ENCODE measurements at places on chromosomes 12 and 14.

DNA sequence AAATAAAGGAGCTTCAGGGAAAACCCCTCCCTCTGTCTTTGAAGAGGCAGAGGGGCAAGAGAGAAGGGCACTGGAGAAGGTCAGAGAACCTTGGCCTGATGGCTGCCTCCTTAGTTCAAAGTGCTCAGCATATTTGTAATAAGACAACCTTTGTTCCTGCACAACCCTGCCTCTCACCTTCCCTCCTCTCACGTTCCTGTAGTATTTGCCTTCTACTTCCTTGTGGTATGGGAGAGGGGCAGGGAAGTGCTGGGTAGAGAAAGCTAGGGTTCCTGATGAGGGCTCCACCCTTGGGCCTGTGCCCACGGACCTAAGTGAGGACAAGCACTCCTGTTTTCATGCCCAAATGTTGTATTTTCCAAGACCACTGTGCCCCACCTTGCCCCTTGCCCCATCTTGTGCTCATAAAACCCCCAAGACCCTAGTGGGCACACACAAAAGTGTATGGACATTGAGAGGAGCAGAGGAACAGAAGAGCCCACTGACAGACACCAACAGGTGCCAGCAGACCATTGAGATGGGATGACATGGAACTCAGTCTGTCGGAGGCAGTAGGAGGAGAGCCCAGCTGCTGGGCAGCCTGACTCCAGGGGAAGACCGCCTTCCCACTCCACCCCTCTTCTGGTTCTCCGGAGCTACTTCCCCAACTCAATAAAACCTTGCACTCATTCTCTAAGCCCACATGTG, 261.5 kb upstream of the CCDC196 start:
- DNase-seq = no peak

DNA sequence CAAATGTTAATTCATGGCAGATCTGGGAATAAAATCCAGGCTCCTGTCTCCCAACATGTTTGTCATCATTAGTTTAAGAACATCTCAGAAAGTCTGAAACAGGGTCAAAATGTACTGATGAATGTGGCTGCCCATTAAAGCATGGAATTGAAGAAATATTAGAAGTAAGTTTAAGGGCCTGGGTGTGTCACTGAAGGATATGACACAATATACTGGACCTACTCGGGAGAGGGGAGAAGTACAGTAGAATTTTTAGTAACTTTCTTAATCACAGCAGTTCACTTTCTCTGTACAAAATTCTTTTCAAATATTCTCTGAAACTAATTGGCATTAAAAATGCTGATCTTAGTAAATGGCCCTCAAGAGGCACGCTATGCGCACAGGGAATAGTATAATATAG, 185.5 kb downstream of the ETV6 start:
- DNase-seq = no peak

DNA sequence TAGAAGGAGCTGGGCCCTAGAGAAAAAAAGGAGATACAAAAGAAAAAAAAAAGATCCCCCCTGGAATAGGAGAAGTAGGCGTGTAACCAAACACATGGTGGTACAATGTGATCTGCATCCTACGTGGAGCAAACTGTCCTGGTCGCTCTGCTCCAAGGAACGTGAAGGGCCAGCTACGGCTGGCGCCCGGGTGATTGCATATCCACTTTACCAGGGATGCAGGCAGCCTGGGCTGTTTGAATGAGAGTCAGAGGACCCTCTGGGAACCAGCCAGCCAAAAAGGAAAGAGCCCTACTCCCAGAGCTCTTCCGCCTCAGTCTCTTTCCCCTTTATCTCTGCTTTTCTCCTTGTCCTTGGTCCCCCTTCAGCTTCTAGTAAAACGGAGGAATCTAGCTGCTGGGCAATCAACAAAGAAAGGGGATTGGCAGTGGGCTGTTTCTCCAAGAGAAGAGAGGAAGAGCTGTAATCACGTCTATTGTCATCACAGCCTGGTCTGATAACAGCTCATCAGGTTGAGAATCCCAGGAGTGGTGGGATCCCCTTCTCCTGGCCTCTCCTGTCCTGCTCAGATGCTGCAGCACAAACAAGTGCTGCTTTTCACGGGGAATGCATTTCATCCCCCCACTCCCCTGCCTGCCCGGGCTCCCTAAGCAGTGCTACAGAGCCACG, 156.0 kb downstream of the ADCK1 start:
- no peak for DNase-seq

- DNase-seq = no peak
These were observed 34.1 kb downstream of the ACADS start for GRCh38 chr12:120759591-120760348.

GRCh38 chr12:86435053-86435452, 178.9 kb upstream of the MGAT4C start:
- no peak for DNase-seq

GRCh38 chr12:168763-169525, 45.0 kb downstream of the SLC6A12 start:
- DNase-seq = no peak

GRCh38 chr12:115964214-115964613, 313.3 kb downstream of the MED13L start:
- DNase-seq = no peak

DNA sequence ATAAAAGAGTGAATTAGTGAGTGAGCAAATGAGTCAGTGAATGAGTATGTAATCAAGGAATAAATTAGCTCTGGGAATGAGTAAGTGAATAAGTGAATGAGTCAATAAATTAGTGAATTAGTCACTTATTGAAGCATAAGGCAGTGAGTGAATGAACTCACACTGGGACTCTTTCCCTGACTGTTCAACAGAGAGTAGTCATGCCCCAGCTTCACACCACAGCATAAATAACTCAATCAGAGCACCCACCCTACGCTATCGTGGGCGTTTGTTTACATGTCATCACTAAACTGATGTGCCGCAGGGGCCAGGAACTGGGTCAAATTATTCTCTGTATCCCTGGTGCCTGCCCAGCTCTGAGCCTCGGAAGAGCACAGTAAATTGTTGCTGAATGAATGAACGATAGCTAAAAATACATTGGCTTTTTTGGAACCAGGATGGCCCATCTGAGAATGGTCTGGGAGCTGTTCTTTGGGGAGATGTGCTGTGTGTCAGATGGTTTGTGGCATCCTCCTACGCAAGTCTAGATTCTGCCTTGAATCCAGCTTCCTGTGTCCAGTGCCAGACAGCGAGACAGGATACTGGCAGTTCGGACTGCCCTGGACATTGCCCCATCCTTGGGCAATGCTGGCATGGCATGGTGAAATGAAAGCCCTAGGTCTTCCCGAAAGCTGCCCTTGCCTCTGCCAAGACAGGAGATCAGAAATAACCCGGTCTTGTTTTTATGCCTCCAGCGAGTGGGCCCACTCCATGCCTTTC, 98.0 kb upstream of the RTL1 start:
- DNase-seq = no peak

DNA sequence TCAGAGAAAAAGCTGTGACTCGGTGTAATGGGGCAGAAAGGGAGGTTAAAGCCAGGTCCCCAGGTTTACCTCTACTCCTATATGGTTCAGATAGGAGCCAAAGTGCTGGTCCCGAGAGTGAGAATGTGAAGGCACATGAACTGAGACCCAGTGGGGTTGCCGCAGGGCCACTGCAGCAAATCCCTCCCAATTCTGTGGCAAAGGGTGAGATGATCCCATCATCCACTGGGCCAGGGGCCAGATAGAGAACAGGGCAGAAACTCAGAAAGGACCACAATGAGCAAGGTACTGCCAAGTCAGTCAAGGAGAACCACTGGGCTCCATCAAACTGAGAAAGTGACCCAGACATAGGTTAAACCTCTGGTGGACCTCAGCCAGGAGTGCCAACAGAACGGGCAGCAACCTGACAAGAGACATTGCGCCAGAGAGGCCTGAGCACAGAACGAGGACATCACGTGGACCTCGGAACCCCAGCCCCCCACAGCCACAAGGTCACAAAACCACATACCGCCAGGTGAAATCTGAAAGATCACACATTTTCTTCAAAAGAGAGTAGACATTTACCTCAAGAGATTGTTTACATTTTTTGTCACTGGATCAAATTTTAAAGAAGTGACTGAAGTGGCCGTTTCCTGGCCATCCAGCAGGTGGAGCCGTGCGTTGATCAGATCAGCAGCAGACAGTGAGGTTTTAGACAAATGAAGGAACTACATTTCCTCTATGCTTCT, 20.5 kb upstream of the ITPR2 start:
- peak; percentile 76 for DNase-seq

GRCh38 chr12:11710906-11711305, 61.4 kb downstream of the ETV6 start:
- DNase-seq = no peak

DNA sequence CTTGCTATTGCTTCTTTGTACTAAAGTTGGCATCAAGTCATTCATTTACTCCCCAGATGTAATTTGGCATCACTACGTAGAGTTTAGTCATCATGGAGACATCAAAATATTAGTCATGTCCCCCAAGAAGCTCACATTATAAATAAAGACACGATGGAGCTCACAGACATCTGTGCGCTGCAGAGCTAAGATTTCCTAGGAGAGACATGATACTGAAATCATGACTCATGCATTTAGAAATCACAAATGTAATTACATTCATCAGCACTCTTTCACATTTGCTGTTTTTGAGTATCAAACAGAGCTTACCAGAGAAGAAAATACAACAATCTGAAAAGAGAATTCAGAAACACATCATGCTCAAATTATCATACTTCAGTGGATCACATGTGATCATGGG, 169.8 kb downstream of the LRIG3 start:
- no peak for DNase-seq

GRCh38 chr12:66066137-66066928, 64.2 kb downstream of the LLPH start:
- no peak for DNase-seq

DNA sequence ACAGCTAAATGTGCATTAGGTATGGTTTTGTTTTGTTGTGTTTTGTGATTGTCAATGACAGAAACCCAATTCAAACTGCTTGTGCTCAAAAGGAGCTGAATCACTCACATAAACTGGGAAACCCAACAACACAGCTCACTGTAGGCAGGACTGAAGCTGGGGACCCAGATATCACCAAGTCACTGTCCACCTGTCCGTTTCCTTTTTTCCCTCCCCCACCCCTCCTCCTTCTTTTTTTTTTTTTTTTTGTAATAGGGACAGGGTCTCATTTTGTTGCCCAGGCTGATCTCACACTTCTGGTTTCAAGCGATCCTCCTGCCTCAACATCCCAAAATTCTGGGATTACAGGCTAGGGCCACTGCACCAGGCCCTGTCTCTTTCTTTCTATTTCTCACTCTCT, 6.9 kb upstream of the SLC11A2 start:
- no peak for DNase-seq

- DNase-seq = no peak
These were observed 20.9 kb downstream of the DMAC2L start for GRCh38 chr14:50333014-50333509.

DNA sequence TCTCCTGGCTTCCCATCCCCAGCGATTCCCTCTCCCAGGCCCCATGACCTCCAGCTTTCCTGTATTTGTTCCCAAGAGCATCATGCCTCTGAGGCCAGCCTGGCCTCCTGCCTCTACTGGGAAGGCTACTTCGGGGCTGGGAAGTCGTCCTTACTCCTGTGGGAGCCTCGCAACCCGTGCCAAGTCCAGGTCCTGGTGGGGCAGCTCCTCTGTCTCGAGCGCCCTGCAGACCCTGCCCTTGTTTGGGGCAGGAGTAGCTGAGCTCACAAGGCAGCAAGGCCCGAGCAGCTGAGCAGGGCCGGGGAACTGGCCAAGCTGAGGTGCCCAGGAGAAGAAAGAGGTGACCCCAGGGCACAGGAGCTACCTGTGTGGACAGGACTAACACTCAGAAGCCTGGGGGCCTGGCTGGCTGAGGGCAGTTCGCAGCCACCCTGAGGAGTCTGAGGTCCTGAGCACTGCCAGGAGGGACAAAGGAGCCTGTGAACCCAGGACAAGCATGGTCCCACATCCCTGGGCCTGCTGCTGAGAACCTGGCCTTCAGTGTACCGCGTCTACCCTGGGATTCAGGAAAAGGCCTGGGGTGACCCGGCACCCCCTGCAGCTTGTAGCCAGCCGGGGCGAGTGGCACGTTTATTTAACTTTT, 14.3 kb downstream of the C12orf43 start:
- DNase-seq = no peak

DNA sequence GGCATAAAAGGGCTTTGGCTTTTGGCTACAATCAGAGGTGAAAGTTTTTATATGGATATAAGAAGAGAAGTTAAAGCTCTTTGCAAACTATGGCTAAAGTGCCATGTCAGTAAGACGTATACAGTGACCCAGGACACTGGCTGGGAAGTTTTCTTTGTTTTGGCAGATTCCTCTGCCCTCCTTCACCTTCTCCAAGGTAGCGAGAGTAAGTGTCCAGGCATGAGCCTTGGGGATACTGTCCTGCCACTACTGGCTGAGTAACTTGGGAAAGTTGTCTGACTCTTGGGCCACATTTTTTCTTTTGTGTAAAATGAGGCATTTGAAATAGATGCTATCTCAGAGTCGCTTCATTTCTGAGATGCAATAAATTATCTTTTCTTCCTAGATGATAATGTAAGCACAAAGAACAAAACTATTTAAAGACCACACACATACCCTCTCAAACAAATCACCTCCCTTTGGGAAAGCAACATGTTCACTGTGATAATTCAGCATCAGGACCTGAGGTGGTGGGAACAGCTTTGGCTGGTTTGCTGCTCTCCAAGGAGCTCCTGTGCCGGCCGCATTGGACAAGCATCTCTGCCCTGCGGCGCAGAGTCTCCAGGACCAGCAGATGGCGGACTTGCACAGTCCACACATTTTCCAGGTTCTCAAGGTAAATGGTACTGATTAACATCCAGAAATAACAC, 106.3 kb downstream of the PTCSC3 start:
- DNase-seq = no peak

DNA sequence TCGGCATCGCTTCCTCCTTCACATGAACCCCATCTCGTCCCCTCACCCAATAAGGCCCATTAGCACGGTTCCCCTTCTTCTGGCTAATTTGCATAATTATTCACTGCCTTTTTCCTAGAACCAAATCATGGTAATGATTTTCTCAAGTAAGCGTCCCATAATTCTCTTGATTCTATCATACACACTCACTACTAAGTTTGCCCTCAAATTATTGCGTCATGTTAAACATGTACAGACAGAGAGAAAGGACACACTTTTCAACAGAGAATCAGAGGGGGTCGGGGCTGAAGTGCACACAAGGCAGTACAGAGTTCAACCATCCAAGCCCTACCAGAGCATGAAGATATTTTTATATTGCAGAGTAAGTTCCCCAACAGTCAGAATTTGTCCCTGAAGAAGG, 256.6 kb downstream of the FOXN3 start:
- DNase-seq = no peak

GRCh38 chr12:21026302-21026701, 104.7 kb upstream of the SLCO1B1 start:
- no peak for DNase-seq

GRCh38 chr12:63276537-63277365, 125.8 kb upstream of the AVPR1A start:
- DNase-seq = no peak

GRCh38 chr14:95555053-95555452, 20.2 kb downstream of the GLRX5 start:
- no peak for DNase-seq

- no peak for DNase-seq
These were observed 105.4 kb upstream of the MED13L start for GRCh38 chr12:116382686-116383530.

GRCh38 chr14:105748204-105748578, 221.8 kb downstream of the TMEM121 start:
- no peak for DNase-seq
